ENCODE measurements at places on chromosomes 12 and 14.

DNA sequence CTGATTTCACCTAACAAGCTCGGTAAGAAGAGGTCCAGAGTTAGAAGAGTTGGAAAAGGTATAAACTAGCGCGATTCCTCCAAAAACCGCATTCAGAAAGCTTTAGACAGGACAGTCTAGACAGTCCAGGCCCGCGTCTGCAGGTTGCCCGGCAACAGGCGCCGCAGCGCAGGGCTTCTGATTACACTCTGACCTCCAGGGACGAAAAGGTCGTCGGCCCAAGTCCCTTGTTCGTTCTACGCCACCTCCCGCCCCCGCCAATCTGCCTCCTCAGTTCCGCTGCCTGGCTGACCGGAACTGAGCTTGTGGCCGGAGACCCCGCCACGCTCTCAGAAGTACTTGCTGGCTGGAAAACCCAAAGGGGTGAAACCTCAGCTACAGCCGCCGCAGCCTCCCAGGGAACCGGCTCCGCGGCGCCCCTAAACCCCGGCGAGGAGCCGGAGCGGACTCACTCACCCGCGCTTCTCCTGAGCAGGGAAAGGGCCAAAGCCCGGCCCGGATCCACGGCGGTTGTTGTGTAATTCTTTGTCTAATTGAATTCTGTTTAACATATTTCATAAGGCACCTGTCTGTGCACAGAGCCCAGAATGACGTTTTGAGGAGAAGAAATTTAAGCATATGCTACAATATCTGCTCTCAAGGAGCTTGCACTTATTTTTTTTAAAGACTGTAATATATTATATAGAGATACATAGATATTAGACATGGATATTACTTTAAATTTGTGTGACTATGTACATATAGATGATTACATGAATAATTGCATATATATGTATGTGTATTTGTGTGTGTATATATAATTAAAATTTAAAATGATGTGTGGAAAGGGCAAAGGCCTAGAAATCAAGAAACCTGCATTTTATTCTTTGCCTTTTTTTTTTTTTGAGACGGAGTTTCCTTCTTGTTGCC lies at the start of gene CAPS2:
Gene CAPS2 (minus strand): TSS at position 407 of the 909 bp plus-strand sequence. CDS start 3,826 bp downstream, outside the sequence.
- peak; percentile 26 for DNase-seq

DNA sequence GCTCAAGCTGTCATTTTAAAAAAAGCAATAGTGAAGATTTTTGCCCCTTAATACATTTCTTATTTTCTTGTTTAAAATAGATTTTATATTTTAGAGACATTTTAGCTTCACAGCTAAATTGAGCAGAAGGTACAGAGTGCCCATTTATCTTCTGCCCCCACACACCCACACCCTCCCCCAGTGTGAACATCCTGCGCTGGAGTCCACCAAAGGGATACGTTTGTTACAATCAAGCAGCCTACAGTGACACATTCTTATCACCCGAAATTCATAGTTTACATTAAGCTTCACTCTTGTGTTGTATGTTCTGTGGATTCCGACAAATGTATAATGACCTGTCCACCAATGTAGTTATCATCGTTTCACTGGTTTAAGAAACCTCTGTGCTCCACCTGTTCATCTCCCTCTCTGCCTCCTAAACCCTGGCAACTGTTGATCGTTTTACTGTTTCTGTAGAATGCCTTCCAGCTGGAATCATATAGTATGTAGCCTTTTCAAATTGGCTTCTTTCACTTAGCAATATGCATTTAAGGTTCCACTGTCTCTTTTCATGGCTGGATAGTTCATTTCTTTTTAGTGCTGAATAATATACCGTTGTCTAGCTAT lies 91.0 kb upstream of the TRAF3 start:
- DNase-seq = no peak

DNA sequence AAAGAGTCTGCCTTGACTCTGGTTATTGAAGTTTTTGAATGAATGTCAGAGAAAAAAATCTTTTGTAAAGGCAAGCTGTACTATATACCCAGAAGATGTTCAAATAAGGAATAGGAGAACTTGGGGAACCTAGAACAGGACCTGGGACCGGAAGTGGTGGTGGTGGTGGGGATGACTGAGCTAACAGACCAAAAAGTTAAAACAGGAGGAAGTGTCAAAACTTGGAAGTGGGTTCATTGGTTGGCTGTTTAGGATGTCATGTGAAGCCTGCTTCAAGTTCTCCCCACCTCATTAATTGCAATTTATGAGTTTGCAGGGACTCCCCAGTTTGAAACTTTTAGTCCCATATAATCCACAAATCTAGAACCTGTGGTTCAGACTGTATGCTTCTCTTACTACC lies 26.2 kb downstream of the PLXNC1 start:
- no peak for DNase-seq

DNA sequence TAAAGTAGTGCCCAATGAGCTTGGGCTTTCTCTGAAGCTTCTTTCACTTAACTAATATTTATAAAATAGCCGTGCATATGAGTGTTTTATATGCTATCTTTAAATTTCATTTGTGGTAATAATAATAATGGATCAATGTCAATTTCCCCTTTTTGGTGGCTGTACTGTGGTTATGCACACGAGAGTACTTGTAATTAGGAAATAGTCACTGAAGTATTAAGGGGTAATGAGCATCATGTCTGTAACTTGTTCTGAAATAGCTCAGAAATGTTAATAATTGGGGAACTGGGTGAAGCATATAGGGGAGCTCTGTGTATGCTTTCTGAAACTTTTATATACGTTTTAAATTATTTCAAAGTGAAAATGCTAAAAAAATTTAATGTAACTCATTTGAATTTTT lies 7.0 kb upstream of the RNASE8 start:
- DNase-seq = no peak

- DNase-seq = no peak
Observed at GRCh38 chr12:115070313-115070712, 386.3 kb upstream of the TBX3 start.

GRCh38 chr12:32987512-32987911 lies 90.9 kb upstream of the PKP2 start:
- no peak for DNase-seq

DNA sequence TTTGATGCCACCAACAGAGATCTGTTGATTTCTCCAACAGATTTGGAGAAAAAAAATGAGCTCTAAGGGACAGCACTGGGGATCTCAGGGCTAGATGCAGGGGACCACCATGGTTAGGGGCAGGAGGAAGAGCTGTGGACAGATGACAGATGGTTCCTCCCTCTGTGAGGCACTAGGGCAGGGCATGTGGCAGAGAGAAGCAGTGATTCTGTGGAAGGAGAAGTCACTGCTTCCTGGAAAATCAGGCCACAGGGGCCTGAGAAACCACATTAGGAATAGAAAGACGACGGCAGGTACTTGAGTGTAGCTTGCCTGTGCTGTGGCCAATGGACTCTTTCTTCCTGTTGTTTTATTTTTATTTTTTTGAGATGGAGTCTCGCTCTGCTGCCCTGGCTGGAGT lies 24.9 kb upstream of the TMED2 start:
- no peak for DNase-seq

DNA sequence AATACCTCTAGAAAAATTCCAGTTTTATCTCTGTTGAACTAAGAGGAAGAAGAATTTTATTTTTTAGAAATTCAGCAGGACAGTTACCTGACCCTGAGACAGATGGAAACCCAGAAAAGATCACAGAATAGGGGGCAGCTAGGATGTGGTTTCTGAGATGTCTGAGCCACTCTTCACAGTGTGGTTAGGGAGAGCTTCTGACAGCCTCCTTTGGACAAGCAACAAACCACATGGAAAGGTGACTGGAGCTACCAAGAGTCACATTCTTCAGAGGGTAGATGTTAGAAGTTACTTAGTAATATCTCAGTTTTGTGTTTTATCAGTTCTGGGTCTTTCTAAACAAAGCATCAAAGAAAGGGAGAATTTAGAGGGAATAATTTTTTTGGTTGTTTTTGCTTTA lies 117.3 kb upstream of the NAP1L1 start:
- no peak for DNase-seq

- no peak for DNase-seq
Observed at GRCh38 chr12:54251667-54252284, 28.1 kb downstream of the CBX5 start.

DNA sequence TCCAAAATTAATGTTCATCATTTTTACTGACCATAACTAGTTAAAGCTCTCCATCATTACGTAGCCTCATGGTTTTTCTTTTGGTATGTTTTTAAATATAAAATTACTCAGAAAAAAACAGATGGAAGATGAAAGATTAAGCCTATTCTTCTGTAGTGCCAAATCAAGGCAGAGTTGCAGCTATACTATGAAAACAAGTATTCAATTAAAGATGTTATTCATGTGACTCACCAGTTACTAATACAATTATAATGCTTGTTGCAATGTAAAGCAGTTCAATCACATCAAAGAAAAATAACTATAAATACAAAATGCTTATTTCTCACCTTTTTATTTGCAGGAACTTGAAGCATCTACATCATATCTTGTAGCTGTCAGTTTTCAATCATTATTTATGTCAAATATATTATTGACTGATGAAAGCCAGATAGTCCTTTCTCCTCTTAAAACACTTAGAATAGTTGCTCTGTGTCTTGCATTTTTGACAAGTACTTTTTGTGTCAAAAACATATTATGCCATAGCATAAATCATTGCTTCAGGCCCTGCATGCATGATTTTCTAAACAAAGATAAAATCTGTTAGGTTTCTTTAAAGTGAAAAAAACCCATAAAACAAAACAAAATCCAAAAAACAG lies 36.0 kb upstream of the TRHDE start:
- no peak for DNase-seq

GRCh38 chr14:60346706-60347105 lies 97.7 kb downstream of the PPM1A start:
- no peak for DNase-seq

- DNase-seq = no peak
Observed at GRCh38 chr12:41920355-41920754, 224.3 kb downstream of the GXYLT1 start.

- no peak for DNase-seq
Observed at GRCh38 chr14:37721976-37722659, 126.7 kb downstream of the TTC6 start.

GRCh38 chr14:75460394-75460793 lies 32.6 kb downstream of the JDP2 start:
- DNase-seq = no peak

- DNase-seq = no peak
Observed at GRCh38 chr12:75103822-75104221, 105.8 kb downstream of the KCNC2 start.
